ENCODE measurements at places on chromosomes 4 and X.

DNA sequence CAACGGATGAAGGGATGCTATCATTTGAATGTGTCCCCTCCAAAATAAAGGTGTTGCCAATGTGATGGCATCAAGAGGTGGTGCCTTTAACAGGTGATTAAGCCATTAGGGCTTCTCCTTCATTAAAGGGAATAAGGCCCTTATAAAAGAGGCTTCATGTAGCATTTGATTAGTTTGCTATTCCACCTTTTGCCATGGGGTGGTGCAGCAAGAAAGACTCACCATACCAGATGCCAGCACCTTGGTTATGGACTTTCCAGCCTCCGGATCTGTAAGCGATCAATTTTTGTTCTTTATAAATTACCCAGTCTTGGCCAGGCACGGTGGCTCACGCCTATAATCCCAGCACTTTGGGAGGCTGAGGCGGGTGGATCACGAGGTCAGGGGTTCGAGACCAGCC lies 7.9 kb upstream of the SLC25A43 start:
- DNase-seq, result no peak

GRCh38 chr4:141669501-141669900 lies 33.1 kb downstream of the IL15 start:
- DNase-seq, result no peak

DNA sequence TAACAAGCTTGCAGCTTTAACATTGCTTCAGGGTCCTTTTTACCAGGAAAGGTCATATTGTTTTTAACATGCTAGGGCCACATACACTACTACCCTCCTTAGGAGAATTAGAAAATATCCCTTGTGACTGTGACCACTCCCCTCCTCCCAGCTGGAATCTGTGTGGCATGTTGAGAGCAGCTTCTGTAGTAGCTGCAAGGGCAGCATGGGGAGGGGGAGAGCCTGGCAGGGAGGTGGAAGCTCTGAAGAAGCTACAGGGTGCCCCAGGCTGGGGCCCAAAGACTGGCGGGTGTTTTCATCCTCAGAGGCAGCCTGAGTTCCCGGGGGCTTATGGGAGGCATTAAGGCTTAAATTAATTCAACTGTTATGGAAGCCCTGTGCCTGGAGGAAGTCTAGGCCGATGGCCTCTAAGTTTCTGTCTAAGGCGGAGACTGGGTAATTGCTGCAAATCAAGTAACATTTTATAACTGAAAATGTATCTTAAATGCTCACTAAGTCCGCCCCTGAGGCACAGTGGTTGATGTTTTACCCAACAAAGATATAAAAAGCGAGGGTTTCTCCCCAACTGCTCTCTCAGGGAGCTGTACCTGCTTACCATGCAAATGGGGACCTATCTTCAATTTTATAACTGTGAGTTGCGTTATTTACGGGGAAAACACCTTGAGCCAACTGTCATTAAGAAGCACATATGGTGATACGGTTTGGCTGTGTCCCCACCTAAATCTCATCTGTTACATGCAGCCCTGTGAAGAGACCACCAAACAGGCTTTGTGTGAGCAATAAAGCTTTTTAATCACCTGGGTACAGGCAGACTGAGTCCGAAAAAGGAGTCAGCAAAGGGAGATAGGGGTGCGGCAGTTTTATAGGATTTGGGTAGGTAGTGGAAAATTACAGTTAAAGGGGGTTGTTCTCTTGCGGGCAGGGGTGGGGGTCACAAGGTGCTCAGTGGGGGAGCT lies 37.4 kb upstream of the STS start:
- DNase-seq, result no peak

- DNase-seq, result no peak
Measured at GRCh38 chrX:68433155-68433980, at the start of gene OPHN1. Gene OPHN1, minus strand, starts transcription at chrX:68433495. Its CDS starts 475 bp downstream, at chrX:68433020.

DNA sequence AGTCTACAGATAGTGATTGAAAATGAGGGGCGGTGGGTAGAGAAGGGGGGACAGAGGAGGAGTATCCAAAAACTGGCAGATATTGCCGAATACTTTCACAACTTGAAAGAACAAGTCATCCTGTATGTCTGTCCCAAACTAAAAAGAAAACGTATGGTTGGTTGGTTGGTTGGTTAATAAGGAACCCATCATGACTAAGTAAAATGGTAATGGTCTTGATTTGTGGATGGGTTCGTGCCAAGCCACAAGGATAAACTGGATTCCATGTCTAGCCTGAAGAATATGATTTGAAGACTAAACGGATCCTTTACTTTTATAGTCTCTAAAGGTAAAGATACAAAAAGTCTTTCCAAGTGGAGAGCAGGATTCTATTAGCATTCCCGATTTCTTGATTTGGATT lies 208.4 kb downstream of the DCLK2 start:
- no peak for DNase-seq

GRCh38 chrX:151030845-151031244 lies 47.7 kb downstream of the HMGB3 start:
- DNase-seq, result no peak
